ENCODE measurements at places on chromosomes 5 and 9.

DNA sequence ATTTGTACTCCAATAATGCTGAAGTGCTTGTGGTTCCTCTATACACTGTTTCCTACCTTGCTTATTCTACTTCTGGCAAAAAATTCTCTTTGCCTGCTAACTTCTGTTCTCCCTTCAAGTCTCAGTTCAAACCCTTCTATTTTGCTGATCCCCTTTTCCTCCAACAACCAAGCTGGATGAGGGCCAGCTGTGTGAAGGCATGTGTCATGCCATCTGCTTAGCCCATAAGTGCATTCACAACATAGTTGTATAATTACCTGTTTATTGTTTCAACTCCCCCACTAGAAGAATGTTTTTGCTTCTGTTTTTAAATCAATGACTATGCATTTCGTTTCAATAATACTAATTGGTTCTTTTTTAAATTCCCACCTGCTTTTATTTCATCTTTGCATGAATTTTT is 1951.4 kb upstream of the WWC1 start:
- DNase-seq: no peak

GRCh38 chr5:97192580-97193354 is 9.7 kb upstream of the RIOK2 start:
- no peak for DNase-seq

- DNase-seq: no peak
These were observed 300.7 kb upstream of the IZUMO3 start for GRCh38 chr9:24846248-24846912.

DNA sequence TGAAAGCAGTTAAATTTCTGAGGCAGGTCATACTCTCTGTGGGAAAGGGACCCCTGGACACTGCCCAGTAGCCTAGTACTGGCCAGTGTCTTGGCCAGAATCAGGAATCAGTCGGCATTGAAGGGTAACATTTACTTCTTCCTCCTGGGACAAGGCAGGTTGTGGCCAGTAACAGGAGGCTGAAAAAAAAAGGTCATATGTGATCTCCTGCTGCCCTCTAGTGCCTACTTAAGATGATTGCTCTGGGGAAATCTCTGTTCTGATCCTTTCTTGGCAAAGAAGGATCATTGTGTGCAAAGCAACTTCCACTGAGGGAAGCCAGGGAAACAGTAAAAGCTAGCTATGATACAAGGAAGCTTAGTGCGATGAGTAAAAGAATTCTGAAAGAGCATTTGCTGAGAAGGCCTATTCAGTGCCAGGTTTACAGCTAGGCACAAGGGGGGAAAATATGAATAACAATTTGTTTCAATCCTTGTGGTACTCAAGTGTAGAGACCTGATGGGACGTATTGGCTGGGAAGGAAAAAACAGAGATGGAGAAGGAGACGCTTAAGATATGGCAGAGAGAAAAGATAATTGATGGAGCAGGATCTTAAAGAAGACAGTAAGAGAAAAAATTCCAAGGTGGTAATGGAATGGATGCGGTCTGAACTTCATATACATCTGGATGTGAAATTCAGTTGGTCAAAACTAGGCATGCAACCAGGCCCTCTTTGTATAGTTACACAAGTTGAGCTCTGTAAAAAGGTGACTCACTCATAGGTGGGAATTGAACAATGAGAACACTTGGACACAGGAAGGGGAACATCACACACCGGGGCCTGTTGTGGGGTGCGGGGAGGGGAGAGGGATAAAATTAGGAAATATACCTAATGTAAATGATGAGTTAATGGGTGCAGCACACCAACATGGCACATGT is 25.8 kb upstream of the TRIM32 start:
- no peak for DNase-seq

DNA sequence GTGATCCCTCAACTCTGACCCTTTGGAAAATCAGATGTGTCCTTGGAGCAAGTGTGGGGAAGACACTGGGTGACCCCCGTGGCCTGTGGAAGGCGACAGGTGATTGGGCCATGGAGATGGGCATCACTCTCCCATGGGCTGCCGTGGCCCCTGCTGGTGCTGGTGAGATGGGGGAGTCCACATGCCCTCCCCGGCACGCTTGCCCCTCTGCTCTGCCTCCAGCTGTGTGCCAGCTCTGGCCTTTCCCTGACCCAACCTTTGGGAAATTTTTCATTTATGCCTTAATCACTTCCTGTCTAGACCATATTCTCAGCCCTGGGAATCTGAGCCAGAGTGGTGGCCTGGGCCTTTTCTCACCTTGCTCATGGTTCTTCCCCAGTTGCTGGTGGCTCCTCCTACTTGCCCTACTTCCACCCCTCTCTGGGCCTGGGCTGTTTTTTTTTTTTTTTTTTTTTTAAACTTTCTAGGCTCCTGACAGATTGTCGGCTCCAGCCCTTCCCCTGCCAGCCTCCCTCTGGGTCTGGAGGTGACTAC is 56.6 kb downstream of the RGS3 start:
- peak; percentile 47 for DNase-seq

GRCh38 chr9:33116860-33117259 is 40.4 kb upstream of the SMU1 start:
- no peak for DNase-seq

DNA sequence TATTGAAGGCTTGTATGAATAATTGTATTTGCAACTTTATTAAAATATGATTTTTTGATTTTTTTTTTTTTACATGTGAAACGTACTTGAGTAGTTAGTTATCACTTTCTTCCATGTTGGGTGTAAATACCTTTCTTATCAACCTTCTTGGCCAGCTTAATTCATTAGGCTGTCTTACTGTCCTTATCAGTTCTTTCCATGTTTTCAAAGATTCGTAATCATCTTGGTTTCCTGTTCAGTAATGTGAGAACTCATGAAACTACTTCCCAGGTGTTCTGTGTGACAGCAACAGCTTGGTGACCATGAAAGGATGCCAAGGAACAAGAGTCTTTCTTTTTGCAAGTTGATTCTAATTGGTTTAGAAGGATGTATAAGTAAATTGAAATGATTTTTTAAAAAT is 100.0 kb downstream of the ADGRV1 start:
- no peak for DNase-seq

- no peak for DNase-seq
These were observed at the start of gene GRIN1 for GRCh38 chr9:137138722-137139467. Gene GRIN1, plus strand, starts transcription at chr9:137139154. Its CDS starts 333 bp downstream, at chr9:137139487.

- DNase-seq: no peak
These were observed 743.9 kb upstream of the SEMA6A start for GRCh38 chr5:117318528-117318927.

DNA sequence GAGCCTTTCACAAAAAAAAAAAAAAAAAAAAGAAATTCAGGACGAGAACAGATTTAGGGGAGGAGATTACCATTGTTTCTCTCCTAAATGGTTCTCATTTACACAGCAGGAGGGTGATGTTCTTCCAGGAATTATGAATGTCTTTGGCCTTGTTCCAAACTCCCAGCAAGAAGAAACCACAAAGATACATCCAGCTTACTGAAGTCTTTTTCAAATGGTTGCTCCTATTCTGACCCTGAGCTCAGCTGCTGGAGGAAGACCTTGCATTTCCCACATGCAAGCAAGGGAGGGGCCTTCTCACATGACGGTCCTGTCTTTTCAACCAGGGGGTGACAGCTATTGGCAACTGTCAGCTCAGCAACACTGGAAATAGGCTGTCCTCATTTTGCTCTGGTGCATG is 203.0 kb upstream of the VLDLR start:
- DNase-seq: no peak

GRCh38 chr9:131743096-131743495 is 3.2 kb upstream of the RAPGEF1 start:
- DNase-seq: no peak

DNA sequence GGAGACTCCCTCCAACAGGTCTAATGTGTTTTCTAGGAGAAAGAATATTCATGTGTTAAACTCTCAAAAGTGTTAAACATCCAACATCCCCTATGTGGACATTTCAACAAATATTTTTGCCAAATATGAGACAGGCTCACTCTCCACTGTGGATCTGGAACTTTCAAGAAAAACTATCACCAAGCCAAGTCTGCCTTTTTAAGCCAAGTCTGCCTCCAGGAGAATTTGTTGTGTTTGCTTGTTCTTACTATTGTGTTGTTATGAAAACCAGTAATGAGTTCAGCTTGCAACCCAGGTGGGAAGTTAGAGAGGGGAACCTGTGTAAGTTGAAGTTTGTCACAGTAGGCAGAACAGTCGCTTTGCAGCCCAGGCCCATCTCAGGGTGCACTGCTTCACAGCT is 228.1 kb downstream of the NFIB start:
- no peak for DNase-seq

GRCh38 chr5:106849266-106849665 is 821.5 kb downstream of the EFNA5 start:
- no peak for DNase-seq

DNA sequence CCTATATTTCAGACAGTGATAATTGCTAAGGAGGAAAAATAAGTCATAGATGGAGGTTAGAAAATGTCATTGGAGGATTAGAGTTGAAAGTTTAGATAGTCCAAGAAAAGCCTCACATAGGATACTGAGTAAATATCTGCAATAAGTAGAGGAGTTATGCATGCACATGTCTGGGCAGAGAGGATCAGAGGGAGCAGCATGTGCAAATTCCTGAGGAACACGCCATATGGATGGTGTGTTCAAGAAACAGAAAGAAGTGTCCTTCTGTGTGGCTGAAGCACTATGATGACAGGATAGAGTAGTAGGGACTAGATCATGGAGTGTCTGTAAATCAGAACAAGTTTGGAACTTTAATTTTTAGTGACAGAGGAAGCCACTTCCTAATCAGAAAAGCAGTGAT is 52.2 kb downstream of the SGCD start:
- no peak for DNase-seq

DNA sequence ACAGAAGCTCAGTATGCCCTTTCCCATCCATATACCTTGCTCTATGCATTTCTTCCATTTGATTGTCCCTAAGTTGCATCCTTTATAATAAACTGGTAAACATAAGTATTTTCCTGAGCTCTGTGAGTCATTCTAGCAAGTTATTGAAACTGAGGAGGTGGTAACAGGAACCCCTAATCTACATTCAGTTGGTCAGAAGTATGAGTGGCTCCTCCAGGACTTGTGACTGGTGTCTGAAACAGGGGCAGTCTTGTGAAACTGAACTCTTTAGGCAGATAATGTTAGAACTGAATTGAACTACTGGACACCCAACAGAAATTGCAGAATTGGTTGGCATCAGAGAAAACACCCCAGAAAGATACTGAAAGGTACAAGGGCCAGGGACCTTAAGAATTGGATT is 133.1 kb upstream of the POU5F2 start:
- no peak for DNase-seq

- DNase-seq: no peak
These were observed at the start of gene UBE2QL1 for GRCh38 chr5:6448622-6449464. Gene UBE2QL1, plus strand, starts transcription at chr5:6448859. Its CDS starts 35 bp downstream, at chr5:6448894.

DNA sequence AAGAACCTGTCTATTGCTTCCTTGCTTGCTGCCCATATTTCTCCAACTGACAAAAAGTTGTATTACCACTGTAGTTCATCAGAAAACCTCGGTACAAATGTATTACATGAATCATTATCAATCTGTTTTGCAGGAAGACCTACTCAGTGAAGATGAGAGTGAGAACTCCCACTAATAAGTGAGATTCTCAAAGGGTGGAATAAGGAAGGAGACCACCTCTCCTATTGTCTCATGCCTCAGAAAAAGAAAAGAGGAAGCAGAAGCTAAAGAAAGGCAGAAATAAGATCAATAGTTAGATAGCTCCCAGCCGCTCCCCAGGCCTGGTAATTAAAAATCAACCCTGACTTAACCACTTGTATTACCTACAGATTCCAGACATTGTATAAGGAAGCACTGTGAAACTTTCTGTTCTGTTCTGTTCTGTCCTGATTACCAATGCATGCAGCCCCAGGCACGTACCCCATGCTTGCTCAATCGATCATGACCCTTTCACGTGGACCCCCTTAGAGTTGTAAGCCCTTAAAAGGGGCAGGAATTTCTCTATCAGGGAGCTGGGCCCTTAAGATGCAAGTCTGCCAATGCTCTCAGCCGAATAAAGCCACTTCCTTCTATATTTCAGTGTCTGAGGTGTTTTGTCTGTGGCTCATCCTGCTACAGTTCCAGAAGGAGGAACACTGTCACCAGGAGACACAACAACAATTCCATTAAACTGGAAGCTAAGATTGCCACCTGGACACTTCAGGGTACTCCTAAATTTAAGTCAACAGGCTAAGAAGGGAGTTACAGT is 152.5 kb upstream of the COX7C start:
- no peak for DNase-seq

DNA sequence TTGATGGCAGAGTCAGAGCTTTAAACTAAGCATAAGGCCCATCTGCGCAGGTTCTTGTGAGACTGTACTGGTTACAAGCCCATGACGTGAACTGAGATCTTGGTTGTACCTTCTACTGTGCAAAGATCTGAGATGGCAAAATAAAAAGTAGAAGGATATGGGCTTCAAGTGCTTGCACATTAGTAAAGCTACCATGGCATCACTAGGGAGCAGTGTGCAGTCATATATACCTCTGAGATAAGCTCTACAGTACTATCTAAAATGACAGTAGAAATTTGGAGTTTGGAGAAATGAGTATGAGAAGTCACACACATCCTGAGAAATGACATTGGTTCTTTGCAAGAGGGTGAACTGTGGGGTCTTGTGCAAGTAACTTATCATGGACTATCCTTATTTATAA is 408.2 kb upstream of the PRR16 start:
- no peak for DNase-seq

DNA sequence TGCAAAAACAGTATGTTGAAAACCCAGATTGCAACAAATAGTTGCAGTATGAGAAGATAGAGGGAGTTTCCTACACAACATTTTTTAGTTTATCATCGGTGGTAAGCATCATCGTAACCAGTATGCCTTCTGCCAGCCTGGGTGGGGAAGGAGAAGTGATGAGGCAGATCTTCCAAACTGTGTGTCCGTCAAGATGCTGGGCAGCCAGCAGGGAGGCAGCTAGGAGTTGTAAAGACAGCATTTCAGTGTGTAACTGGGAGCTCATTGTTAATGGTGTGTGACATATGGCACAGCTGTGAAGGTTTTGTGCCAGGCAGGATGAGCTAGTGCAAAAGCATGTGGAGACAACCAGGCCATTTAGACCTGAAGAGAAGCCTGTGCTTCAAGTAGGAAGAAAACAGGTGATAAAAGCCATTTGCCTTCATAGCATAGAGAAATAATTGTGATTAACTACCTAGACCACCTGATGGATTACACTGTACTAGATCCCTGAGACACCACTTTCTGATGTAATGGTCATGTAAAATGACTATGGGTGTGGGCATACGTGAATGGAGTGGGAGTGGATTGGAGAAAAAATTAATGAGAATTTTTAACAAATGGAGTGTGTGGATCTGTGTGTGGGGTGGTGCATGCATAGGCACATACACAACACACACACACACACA is 347.0 kb upstream of the ADAMTSL1 start:
- no peak for DNase-seq

All from activated T-cell treated with anti-CD3 and anti-CD28 coated beads, Interleukin-2, amount 50 U/mL, for 4 hours (primary cell).